ENCODE measurements at places on chromosomes 16 and 17.

DNA sequence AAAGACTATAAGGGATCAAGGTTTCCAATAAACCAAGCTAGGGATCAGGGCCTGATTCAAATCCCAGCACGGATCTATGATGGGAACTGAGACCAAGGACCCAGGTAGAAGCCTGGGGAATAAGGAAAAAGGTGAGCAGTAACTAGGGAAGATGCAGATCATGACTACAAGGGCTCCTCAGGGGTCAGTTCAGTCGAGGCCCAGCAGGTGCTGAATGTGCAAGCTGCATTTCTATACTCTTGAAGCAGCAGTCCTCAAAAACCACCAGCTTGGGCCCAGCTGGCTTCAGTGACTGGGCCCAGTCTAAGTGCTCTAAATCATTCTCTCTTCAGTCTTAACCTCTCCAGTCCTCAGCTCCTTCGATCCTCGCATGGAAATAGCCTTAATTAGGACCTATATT, 228.8 kb upstream of the AXIN2 start:
- DNase-seq: no peak

DNA sequence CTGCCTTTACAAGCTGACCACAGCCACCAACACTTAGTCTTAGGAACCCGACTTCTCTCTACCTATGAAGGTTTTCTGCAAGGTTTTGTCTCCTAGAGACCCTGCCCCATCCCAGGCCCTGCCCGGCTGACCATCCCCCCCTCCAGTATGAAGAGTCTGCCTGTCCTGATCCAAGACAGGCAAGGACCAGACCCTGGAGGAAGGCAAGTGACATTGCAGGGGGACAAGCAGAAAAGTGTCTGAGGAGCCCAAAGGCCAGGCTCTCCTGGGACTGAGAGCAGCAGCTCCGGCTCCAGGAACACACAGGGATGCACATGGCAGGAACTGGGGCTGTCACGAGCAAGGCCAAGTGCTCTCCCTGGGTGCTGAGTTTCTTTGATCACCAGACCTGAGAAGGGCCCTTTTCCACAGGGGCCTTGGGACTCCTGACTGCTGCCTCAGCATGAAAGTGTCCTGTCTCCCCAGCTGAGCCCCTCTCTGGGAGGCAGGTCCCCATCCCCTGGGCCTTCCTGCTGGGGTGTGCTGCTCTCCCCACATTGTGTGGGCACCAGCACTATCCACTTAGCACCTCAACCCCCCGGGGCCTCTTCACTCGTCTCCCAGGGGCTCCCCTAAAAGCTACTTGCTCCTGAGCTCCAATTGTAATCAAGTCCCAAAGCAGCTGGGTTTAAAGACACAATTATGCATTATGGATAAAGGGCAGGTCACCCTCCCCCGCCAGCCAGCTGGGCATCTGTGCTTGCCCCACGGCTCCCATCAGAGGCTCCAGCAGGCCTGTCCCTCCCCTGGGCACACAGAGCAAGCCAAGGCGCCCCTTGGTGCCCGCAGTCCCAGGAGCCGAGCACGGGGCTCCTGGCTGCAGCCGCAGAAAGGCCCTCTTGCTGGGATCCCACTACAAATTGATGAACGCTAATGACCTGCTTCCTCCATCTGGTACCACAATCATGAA, 11.6 kb upstream of the CACNG4 start:
- DNase-seq: no peak

GRCh38 chr17:50661795-50662391, 27.2 kb downstream of the ABCC3 start:
- no peak for DNase-seq

- no peak for DNase-seq
Observed at GRCh38 chr17:74875977-74876593, 3.3 kb upstream of the FDXR start.

DNA sequence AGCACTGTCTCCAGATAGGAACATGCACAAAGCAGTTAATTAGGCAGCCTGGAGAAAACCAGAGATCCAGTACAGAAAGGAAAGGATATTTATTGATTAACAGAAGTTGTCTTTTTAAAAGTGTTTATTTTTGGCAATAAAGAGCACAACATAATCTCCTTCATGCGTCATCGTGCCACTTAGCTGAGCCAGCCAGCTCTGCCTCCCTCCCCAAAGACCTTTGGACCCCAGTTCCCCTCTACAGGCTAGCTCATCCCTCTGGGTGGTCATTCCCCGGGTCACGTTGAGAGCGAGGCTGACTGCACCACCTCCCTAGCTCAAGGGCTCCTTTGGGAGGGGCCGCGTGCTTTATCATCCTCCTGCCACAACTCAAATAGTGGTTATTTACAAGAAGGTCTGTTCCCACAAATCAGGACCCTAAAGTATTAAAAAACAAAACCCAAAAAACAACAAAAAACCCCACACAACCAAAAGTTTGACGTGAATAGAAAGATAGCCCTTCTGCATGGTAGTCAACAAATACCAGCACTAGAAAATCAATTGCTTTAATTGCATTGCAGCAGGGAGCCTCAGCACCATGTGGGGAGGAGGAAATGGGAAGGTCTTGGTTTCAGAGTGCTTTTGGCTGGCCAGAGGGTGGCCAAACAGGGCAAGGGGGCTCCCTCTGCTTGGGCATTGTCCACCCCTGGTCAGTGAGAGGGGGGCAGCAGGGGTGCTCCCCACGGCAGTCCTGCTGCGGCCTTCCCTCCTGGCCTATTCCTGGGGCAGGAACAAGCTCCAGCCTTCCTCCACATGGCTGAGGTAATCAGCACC, 9.6 kb downstream of the POLR2C start:
- DNase-seq: no peak

DNA sequence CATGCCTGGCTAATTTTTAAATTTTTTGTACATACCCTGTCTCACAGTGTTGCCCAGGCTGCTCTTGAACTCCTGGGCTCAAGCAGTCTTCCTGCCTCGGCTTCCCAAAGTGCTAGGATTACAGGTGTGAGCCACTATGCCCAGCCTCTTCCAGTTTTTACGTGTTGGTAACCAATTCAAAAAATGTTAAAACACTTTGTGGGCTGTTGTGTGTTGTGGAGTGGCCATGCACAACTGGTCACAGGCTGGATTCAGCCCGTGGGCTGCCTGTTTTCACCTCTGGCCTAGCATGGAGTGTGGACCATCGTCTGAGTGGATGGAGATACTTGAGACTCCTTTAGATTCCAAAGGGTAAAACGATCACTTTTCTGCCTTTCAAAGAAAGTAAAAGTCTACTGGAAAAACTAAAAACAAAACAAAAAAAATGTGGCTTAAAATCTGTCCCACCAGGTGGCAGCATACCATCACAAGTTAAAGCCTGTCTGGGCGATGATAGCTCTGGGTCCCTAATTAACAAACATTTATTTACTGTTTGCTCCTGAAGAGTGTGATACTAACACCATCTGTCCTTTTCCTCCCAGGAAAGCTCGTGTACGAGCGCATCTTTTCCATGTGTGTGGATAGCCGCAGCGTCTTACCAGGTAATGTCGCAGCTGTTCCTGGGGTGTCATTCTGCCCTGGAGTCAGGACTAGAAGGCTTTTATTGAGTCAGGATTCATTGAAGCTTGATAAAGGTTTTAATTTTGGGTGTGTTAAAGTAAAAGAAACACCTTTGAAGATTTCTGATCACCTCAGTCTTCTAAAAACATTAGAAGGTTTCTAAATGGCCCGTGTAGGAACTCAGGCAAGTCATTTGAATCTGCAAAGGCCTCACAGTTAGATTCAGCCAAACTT, 45.8 kb downstream of the VPS35L start:
- DNase-seq: no peak

- no peak for DNase-seq
Observed at GRCh38 chr16:27676839-27677238, 126.9 kb downstream of the KATNIP start.

DNA sequence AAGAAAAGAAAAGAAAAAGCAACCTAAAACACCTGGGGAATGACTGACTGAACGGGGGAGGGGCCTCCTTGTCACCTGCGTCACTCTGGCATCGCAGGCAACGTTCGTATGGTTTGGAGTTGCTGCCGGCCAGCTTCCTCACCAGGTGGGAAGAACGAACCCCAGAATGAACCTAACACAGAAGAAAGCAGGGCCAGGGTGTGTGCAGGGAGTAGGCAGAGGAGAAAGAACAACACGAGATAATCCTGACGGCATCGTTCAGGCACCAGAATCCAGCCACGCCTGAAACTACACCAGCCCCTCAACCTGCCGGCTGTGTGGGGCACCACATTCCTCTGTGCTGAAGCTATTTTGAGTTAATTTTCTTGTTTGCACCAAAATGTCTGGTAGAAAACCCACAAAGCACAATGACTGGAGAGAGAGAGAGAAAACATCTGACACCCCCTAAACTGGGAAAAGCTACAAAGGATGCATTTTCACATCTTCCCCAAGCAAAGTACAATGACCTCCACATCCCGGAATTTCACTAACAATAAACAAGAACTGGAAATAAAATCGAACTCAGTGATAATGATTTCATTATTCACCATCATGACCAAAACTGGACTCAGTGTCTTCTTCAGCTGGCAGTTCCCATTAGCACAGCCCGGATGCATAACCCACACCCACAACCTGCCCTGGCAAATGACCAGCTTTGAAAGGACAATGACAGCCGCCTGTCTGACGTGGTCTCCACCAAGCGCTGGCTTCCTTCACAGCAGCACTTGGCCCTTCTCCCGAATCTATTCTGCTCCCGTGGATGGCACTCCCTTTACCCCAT, 23.6 kb downstream of the RAB40B start:
- DNase-seq: no peak

- DNase-seq: no peak
Observed at GRCh38 chr17:13002761-13003453, 14.9 kb downstream of the ELAC2 start.

GRCh38 chr17:35889818-35890773, 9.9 kb upstream of the CCL5 start:
- DNase-seq: no peak

- DNase-seq: peak; percentile 24
Observed at GRCh38 chr16:86072328-86073102, 173.6 kb downstream of the IRF8 start.

DNA sequence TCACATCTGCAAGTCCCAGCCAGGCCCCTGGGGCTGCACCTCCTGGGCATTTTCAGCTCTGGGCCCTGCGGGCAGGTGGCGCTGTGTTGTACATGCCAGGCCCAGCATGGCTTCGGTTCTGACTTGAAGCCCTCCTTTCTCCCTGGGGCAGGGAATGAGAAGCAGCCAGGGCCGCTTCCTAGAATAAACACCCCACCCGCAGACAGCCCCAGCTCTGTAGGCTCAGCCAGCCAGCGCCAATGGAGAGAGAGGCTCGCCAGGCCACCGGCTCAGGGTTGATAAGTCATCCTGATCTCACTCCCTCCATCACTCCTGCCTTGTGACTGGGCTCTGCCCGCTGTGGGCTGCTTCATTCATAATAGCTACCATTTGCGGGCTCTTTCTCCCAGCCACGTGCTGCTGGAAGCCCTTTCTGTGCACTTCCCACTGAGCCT, 6.0 kb upstream of the GLIS2 start:
- peak; percentile 42 for DNase-seq

GRCh38 chr17:35660902-35661301, 70.5 kb upstream of the RASL10B start:
- DNase-seq: no peak

- no peak for DNase-seq
Observed at GRCh38 chr17:9146064-9146463, 124.8 kb downstream of the NTN1 start.

GRCh38 chr17:77735566-77736198, 222.8 kb upstream of the TNRC6C start:
- no peak for DNase-seq

DNA sequence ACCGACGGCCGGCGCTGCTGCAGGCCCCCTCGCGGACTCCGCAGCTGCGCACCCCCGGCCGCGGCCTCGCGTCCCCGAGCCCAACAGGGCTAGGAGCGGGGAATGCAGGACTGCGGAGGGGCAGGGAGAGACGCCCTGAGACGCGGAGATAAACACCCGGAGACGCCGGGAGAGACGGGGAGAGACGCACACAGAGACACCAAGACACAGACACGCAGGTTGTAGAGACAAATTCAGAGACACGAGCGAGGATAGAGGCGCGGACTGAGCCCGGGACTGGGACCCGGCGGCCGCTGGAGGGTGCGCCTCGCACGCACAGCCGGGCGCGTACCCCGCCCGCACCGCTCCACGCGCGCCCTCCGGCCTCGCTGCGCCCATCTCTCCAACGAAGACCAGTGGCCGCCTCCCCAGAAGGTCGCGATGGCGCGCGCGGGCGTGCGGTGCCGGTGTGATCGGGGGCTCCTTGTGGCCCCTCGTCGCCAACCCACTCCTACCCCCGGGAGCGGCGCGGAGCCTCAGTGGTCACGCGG, 902 bp downstream of the STAC2 start:
- DNase-seq: no peak

- no peak for DNase-seq
Observed at GRCh38 chr17:56457501-56457900, 136.0 kb upstream of the NOG start.

- no peak for DNase-seq
Observed at GRCh38 chr17:51289696-51290111, 29.4 kb downstream of the UTP18 start.

GRCh38 chr17:71866095-71866494, 254.7 kb upstream of the SOX9 start:
- no peak for DNase-seq

DNA sequence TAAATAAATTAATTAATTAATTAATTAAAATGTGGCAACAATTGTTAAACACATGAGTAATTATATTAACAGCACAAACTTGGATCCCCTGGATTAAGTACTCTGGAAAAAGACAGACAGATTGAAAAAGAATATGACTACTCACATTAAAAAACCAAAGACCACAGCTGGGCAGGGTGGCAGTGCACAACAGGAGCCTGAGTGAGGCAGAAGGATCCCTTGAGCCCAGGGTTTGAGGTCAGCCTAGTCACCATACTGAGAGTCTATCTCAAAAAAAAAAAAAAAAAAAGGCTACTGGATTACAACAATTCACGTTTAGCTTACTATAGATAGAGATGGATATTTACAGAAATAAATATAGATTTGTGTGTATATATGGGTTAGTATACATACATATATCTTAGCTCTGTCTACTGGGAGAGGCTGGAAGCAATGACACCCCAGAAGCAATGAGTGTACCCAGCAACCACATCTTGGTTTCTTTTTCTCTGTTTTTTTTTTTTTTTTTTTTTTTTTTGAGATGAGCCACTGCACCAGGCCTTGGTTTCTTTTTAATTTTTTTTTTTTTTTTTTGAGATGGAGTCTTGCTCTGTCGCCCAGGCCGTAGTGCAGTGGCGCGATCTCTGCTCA, 10.6 kb upstream of the SUZ12 start:
- no peak for DNase-seq

DNA sequence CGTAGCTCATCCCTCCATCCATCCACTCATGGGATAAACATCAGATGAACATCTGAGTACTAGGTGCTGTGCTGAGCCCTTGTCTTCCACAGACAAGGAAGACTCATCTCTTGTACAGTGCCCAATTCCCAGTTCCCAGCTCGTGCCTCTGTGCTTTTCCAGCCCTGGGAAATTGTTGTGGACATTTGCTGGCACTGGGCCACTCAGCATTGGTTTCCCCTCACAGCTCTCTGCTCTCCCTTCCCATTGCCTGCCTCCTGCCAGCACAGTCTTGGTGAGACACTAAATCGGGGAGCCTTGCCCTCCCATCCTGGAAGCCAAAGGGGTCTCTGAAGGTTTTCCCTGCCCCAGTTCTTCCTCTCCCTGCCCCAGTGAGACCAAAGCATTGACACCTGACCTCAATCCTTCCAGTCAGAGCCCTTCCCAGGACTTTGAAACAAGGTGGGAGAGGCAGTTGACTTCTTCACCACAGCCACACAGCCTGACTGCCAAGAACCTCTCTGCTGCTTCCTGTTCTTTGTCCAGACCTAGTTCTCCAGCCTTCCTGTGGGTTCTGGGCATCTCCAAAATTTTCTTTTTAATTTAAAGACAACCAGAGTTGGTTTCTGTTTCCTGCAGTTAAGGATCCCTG, 50.2 kb downstream of the WSB1 start:
- DNase-seq: no peak

- no peak for DNase-seq
Observed at GRCh38 chr17:27603880-27604794, 26.9 kb upstream of the LGALS9 start.

Data from GOT3 (cell line).